ENCODE measurements at places on chromosomes 1 and 21. TPM values are rescaled to one million over a fixed set of nuclear protein-coding genes. Genes with fewer than 3 reads are reported as not detected.

FAM89A gene
- 0.32 TPM for polyA plus RNA-seq

CNR2 gene
- not detected for polyA plus RNA-seq

S100B gene
- not detected for polyA plus RNA-seq

NBPF10 gene
- polyA plus RNA-seq: 0.34 TPM

B3GALT5 gene
- 0.50 TPM for polyA plus RNA-seq

CA6 gene
- not detected for polyA plus RNA-seq

OR6K3 gene
- polyA plus RNA-seq: not detected

CLDN19 gene
- not detected for polyA plus RNA-seq

SLC45A3 gene
- 0.53 TPM for polyA plus RNA-seq

CFAP141 gene
- not detected for polyA plus RNA-seq

RXRG gene
- 0.78 TPM for polyA plus RNA-seq

C1orf141 gene
- not detected for polyA plus RNA-seq

SYPL2 gene
- not detected for polyA plus RNA-seq

CNIH3 gene
- 4.7 TPM for polyA plus RNA-seq

BOLA1 gene
- polyA plus RNA-seq: 19.6 TPM

C1orf87 gene
- not detected for polyA plus RNA-seq

AKR7A3 gene
- polyA plus RNA-seq: 2.9 TPM

EDARADD gene
- polyA plus RNA-seq: 0.17 TPM

OR2AK2 gene
- polyA plus RNA-seq: not detected

CASZ1 gene
- polyA plus RNA-seq: 0.14 TPM

HTR1D gene
- not detected for polyA plus RNA-seq

FAM72B gene
- polyA plus RNA-seq: 2.0 TPM

ERICH3 gene
- polyA plus RNA-seq: not detected

CFH gene
- not detected for polyA plus RNA-seq

WNT2B gene
- polyA plus RNA-seq: 4.7 TPM

GPR61 gene
- 9.7 TPM for polyA plus RNA-seq

IVL gene
- not detected for polyA plus RNA-seq

LORICRIN gene
- polyA plus RNA-seq: 1.3 TPM

DIO1 gene
- not detected for polyA plus RNA-seq

SPAG17 gene
- 0.25 TPM for polyA plus RNA-seq

USP33 gene
- 247 TPM for polyA plus RNA-seq

HAPLN2 gene
- 24.6 TPM for polyA plus RNA-seq

GSTM4 gene
- 0.06 TPM for polyA plus RNA-seq

MYBPH gene
- not detected for polyA plus RNA-seq

VANGL2 gene
- 34.0 TPM for polyA plus RNA-seq

EGLN1 gene
- polyA plus RNA-seq: 33.2 TPM

FOXO6 gene
- 0.59 TPM for polyA plus RNA-seq

G0S2 gene
- 0.33 TPM for polyA plus RNA-seq

VPS26C gene
- polyA plus RNA-seq: 46.9 TPM

ELOA gene
- 20.0 TPM for polyA plus RNA-seq

GUCA2B gene
- polyA plus RNA-seq: not detected

BMP8A gene
- polyA plus RNA-seq: 0.62 TPM

SH2D1B gene
- polyA plus RNA-seq: not detected

YOD1 gene
- 9.9 TPM for polyA plus RNA-seq

ARHGEF2 gene
- polyA plus RNA-seq: 45.1 TPM

UMODL1 gene
- not detected for polyA plus RNA-seq

ACOT11 gene
- not detected for polyA plus RNA-seq

LRRC7 gene
- 141 TPM for polyA plus RNA-seq

OXCT2 gene
- polyA plus RNA-seq: not detected

KLHDC9 gene
- polyA plus RNA-seq: 78.1 TPM

NKAIN1 gene
- 33.4 TPM for polyA plus RNA-seq

LMOD1 gene
- not detected for polyA plus RNA-seq

NOS1AP gene
- 5.3 TPM for polyA plus RNA-seq

PTGS2 gene
- polyA plus RNA-seq: 0.12 TPM

LCE3D gene
- polyA plus RNA-seq: not detected

RGS4 gene
- 1.6 TPM for polyA plus RNA-seq

All from neural cell (in vitro differentiated cells).